ENCODE measurements at places on chromosomes 4 and X.
A peak's percentile ranks its signal among the peaks of the same experiment; 100 is the strongest.

- DNase-seq = no peak
These were observed 344.6 kb upstream of the CTSO start for GRCh38 chr4:156298230-156298629.

DNA sequence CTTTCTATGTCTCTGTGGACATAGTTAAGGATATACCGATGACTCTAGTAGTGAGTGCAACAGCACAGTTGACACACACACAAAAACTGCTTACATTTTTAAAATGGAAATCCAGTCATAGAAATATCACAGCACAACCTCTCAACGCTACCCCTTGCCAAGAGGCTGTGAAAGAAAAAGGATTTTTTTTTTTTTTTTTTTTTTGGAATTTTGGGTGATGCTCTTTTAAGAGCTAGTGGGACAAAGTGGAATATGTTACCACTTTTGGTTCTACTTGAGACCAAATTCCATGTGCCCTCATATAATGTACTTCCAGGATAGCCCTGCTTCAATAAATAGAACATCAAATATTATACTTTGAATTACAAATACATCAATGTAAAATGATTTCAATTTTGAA, 381.1 kb upstream of the MAGEB2 start:
- DNase-seq = no peak

DNA sequence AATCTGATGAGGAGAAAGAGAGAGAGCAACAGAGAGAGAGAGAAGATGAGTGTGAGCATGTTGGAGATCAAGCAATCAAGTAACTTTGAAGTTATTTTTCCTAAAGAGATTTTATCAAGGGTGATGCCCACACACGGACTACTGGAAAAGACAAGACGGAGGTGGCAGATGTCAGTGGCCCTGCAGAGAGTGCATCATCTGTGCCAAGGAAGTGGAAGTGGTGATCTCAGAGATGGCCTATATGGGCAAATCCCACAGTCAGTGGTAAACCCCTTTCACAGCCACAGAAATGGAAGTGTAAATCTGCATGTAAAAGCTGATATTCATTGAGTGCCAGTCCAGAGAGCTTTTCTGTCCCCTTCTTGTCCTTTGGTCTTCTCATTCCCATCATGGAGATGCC, 577.2 kb upstream of the AADAT start:
- no peak for DNase-seq

- no peak for DNase-seq
These were observed 45.2 kb upstream of the BCOR start for GRCh38 chrX:40143001-40143400.

- DNase-seq = peak; percentile 69
These were observed at the start of gene HMGB3 for GRCh38 chrX:150982788-150983520. Gene HMGB3, plus strand, starts transcription at chrX:150983335. Its CDS starts 2,265 bp downstream, at chrX:150985600.

- DNase-seq = no peak
These were observed 42.2 kb upstream of the HMGB3 start for GRCh38 chrX:150940844-150941495.

GRCh38 chr4:102684610-102685052, 76.1 kb downstream of the MANBA start:
- no peak for DNase-seq

- no peak for DNase-seq
These were observed 7.4 kb upstream of the BRS3 start for GRCh38 chrX:136480383-136480782.

DNA sequence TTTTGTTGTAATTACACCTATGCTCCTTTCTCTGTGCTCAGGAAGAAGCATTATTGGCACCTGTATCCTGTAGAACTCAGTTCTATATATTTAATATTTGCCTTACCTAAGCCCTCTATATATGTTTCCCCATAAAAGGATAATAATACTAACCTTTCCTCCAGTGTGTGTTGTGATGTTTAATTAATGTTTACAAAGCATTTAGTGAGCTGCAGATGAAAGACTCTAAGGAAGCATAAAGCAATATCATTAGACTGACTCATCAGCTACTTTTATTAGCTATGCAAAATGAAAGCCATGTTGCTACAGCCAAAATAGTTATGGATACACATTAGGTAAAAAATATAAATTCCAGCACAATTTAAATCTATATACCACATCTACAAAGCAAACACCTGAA, 93.6 kb upstream of the PTPN13 start:
- DNase-seq = no peak
